Subcutaneous adipose tissue (tissue), 4 donors: ENCODE measurements at places on chromosomes 5 and 9. TPM values are rescaled to one million over a fixed set of nuclear protein-coding genes. Genes with fewer than 3 reads are reported as not detected.

TXNDC8 gene
- total RNA-seq: not detected

OR1Q1 gene
- not detected for total RNA-seq

TIMD4 gene
- 2.2 TPM for total RNA-seq

GABRA1 gene
- not detected for total RNA-seq

G3BP1 gene
- total RNA-seq: 88.6 TPM

CDKN2AIPNL gene
- 14.4 TPM for total RNA-seq

SLC45A2 gene
- not detected for total RNA-seq

FRMD3 gene
- 10.4 TPM for total RNA-seq

EGFL7 gene
- total RNA-seq: 110 TPM

OSMR gene
- total RNA-seq: 38.6 TPM
